ENCODE measurements at places on chromosomes 1 and 21.

GRCh38 chr1:76142771-76143540 is 68.4 kb downstream of the ST6GALNAC3 start:
- DNase-seq, result no peak
- no peak overlapping the region for H3K27ac ChIP-seq
- H3K27me3 ChIP-seq, result no peaks in the 10 kb centered on the region
- peaks cover 9% of the 10 kb centered on the region for H3K4me1 ChIP-seq
- H3K4me3 ChIP-seq, result no peak overlapping the region

- peaks cover 9% of the 10 kb centered on the region for H3K4me1 ChIP-seq
- H3K27me3 ChIP-seq, result no peaks in the 10 kb centered on the region
- no peaks in the 10 kb centered on the region for H3K36me3 ChIP-seq
Observed at GRCh38 chr1:228839656-228840055, 104.4 kb downstream of the RHOU start.

DNA sequence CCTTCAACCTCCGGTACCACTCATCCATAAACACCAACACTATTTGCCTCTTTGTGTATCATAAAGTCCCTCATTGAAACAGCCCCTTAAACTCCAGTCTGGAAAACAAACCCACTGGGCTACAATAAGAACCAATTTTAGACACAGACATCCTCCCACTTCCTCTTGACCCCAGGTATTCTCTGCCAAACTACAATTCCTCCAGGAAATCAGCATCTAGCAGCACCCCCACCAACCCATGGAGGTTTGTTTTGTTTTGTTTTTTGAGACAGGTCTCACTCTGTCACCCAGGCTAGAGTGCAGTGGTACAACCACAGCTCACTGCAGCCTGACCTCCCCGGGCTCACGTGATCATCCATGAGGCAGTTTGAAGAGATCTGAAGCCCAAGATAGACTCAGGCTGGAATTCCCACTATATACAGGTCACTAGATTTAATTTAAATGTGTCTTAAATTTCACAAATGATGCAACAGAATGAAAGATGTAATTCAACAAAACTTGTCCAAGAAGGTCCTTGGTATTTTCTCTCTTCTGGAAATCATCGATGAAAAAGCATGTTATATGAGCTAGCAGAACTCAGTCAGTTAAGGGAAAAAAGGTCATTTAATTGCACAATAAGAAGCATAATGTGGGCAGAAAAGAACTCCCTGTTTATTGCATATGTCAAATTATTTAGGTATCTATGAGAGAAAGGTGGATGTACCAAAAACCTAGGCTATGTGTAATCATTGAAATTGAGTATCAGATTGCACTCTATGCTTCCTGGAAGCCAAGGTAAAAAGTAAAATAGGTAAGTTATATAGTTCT is 30.3 kb downstream of the TCP10L start:
- no peaks in the 10 kb centered on the region for H3K27me3 ChIP-seq
- H3K4me1 ChIP-seq, result no peaks in the 10 kb centered on the region
- H3K4me3 ChIP-seq, result no peak overlapping the region
- no peak for DNase-seq
- H3K36me3 ChIP-seq, result no peaks in the 10 kb centered on the region
- H3K27ac ChIP-seq, result no peak overlapping the region

GRCh38 chr1:114758256-114758832 is 560 bp upstream of the CSDE1 start:
- no peaks in the 10 kb centered on the region for H3K36me3 ChIP-seq
- H3K27ac ChIP-seq, result peak overlapping the region; percentile 90
- H3K4me3 ChIP-seq, result peak overlapping the region; percentile 97
- H3K4me1 ChIP-seq, result peaks cover 5% of the 10 kb centered on the region
- H3K27me3 ChIP-seq, result no peaks in the 10 kb centered on the region

GRCh38 chr1:206866062-206866461 is 639 bp downstream of the IL20 start:
- H3K27me3 ChIP-seq, result no peaks in the 10 kb centered on the region
- no peaks in the 10 kb centered on the region for H3K4me1 ChIP-seq
- no peak overlapping the region for H3K27ac ChIP-seq
- H3K4me3 ChIP-seq, result no peak overlapping the region
- no peaks in the 10 kb centered on the region for H3K36me3 ChIP-seq

All from ovary (tissue), 10 donors.